ENCODE measurements at places on chromosomes 5 and 9.
A peak's percentile ranks its signal among the peaks of the same experiment; 100 is the strongest.

GRCh38 chr5:8333977-8334376, 465.0 kb downstream of the MTRR start:
- peak; percentile 1 for DNase-seq

DNA sequence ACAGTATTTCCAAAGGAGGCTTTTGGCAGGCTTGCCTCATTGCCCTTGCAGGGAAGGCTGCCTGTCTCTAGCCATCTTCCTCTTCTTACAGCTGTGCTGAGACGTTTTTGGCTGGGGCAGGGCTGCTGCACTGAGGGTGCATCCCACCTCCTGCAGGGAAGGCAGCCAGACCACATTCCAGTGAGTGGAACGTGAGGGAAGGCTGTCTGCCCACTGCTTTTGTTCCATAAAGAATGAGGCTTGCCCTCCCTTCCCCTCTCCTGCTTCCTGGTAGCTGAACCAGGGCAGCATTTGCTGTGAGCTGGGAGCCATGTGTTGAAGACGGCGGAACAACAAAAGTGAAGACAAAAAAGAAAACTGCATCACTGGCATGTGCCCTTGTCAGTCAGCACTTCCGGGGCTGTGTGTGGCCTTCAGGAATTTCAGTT, 16.8 kb downstream of the MGAT1 start:
- DNase-seq = no peak

GRCh38 chr9:105497704-105498103, 49.9 kb downstream of the FSD1L start:
- DNase-seq = no peak

DNA sequence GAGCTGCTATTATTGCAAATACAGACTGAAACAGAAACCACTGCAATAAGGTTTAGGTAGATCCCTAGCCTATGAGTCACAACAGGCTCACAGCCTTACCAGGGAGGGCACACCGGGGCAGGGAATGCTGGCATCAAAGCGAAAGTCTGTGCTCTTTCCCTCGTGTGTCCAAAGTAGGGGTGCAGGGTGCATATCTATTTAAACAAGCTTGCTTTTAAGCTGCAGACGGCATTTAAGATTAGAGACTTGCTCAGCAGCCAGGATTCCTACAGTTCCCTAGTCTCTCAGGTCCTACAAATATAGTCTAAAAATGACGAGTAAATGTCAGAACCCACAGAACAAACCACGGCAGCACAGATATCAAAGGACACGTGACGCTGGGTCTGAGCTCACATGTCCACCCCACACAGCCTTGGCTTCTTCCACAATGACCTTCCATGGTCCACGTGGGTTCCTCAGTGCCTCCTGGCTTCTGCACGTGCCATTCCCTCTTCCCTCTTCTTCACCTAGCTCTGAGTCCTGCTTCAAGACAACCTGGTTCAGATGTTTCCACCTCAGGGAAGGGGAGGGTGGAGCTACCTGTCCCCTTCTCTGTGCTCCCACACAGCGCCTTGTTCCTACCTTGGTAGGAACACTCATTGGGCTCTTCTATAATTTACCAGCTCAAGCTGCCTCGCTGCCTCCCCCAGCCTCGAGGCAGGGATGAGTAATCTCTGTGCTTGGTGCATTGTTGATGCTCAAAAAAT, 193.2 kb downstream of the MAPKAP1 start:
- no peak for DNase-seq

DNA sequence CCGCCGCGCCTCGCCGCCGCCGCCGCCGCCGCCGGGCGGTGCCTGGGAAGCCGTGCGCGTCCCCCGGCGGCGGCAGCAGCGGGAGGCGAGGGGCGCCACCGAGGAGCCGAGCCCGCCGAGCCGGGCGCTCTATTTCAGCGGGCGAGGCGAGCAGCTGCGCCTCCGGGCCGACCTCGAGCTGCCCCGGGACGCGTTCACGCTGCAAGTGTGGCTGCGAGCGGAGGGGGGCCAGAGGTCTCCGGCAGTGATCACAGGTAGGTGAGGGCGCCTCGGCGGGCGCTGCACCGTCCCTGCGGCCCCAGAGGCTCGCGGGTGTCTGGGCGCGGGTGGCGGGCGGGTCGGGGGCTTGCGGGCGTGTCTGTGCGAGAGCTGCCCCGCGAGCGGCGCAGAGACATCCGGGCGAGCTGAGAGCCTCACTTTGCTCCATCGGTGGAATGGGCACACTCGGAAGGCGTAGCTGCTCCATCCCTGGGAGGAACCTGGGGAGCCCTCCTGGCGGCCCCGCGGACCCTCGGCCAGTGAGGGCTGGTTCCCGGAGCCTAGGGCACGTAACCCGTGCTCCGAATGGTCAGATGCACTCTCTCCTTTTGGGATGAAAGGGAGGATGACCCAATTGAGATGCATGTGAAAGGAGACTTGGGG, 864 bp downstream of the PAPPA start:
- no peak for DNase-seq

- DNase-seq = no peak
Observed at GRCh38 chr5:57552033-57552432, 69.4 kb upstream of the ACTBL2 start.

- no peak for DNase-seq
Observed at GRCh38 chr9:126240835-126241234, 85.8 kb upstream of the MVB12B start.

GRCh38 chr5:141883184-141883891, 5.1 kb upstream of the PCDH1 start:
- no peak for DNase-seq

Measured in stromal cell of bone marrow (primary cell).